ENCODE measurements at places on chromosomes 4 and X. TPM values are rescaled to one million over a fixed set of nuclear protein-coding genes. Genes with fewer than 3 reads are reported as not detected.
A peak's percentile ranks its signal among the peaks of the same experiment; 100 is the strongest.

GRCh38 chr4:47669946-47670345 lies 167.9 kb downstream of the CORIN start:
- H3K4me3 ChIP-seq: no peak overlapping the region
- H3K27ac ChIP-seq: no peak overlapping the region
- no peaks in the 10 kb centered on the region for H3K4me1 ChIP-seq
- no peak for DNase-seq

The TMEM271 gene
- polyA plus RNA-seq: not detected

The TGIF2LX gene
- not detected for polyA plus RNA-seq

The GPR78 gene
- 0.67 TPM for polyA plus RNA-seq

The IGSF1 gene
- polyA plus RNA-seq: 74.6 TPM

GRCh38 chr4:168264903-168265302 lies 53.6 kb downstream of the DDX60 start:
- peak; percentile 78 for DNase-seq
- H3K4me3 ChIP-seq: no peak overlapping the region
- H3K27ac ChIP-seq: peak overlapping the region; percentile 49

DNA sequence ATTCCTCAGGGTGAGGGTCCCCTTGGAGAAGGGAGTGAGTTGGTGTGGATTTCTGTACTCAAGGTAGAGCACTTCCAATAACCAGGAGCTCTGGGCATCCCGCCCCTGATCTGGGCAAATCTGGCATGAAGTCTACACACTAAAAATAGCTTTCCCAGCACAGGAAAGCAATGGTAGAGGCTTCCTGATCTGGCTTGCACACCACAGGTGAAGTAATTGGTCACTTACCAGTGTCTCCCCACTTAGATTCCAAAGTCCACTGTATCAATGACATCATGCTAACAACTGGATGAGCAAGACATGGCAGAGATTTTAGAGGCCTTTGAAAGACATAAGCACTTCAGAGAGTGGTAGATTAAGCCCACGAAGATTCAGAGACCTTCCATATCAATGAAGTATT lies 17.8 kb upstream of the IDS start:
- H3K27me3 ChIP-seq: peaks cover 13% of the 10 kb centered on the region
- no peak overlapping the region for H3K27ac ChIP-seq
- H3K4me3 ChIP-seq: no peak overlapping the region

The RIPPLY1 gene
- 0.35 TPM for polyA plus RNA-seq

DNA sequence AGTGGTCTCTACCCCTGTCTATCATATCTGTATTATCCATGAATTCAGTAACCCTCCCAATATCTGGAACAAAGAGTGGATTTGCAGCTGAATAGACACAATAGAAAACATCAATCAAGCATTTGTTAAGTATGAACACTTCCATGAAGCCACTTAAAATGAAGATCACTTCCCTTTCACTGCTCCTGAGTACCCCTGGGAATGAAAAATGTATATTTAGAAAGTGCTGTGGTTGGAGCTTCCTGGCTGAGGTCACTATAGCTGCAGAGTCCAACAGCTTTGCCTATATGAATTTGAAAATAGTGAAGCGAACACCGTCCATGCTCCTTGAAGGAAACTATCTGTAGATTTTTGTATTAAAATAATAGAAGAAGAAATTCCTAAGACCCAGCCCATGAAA lies 227.0 kb downstream of the DTHD1 start:
- H3K27me3 ChIP-seq: no peaks in the 10 kb centered on the region
- H3K4me1 ChIP-seq: no peaks in the 10 kb centered on the region
- no peak overlapping the region for H3K4me3 ChIP-seq
- peak; percentile 14 for DNase-seq
- H3K36me3 ChIP-seq: no peaks in the 10 kb centered on the region

GRCh38 chrX:47240619-47241018 lies 7.8 kb downstream of the USP11 start:
- peaks cover 54% of the 10 kb centered on the region for H3K36me3 ChIP-seq
- DNase-seq: no peak
- H3K27ac ChIP-seq: no peak overlapping the region
- H3K27me3 ChIP-seq: peaks cover 65% of the 10 kb centered on the region
- peaks cover 8% of the 10 kb centered on the region for H3K4me1 ChIP-seq

DNA sequence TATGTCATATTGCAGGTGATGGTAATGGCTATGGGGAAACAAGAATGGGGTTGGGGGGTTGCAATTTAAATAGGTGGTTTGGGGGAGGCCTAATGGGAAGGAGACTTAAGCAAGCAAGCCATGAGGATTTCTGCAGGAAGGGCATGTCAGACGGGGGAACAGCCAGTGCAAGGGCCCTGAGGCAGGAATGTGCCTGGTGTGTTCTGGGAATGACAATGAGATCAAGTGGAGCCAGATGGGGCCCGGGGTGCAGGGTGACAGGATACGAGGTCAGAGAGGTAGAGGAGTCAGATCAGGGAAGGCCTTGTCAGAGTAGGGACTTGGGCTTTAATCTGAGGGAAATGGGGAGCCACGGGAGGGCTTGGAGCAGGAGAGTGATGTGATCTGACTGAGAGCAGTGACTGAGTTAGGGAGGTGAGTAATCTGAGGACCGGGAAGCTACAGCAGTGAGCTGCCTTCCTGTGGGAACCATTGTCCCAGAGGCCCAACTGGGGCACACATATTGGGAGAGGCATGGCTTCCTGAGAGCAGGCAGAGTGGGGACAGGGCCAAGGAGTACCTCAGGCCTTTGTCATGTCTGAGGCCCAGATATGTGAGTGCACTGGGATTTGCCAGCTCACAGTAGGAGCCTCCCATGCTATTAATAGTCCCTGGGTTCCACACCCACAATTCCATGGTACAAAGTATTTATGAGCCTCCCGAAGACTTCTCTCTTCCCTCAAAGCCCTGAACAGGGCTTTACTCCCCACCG lies 139.8 kb downstream of the BCOR start:
- no peak overlapping the region for H3K4me3 ChIP-seq

DNA sequence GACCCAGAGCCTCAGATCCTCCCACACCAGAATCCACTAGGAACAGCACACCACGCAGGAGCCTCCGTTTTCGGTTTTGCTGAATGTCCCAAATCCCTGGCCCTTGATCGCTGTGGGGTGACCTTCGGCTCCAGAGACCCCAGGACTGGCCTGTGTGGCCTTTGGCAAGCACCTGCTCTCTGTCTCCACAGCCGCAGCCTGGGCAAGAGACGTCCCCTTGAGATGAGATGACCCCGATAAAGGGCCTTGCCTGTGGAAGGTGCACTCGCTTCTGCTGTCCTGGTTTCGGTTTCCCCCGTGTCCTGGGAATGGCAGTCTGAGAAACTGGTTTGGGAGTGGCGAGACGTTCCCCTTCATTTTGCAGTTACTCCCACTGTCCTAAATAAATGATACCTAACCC lies 9.6 kb downstream of the PSAPL1 start:
- no peaks in the 10 kb centered on the region for H3K27me3 ChIP-seq
- no peak overlapping the region for H3K4me3 ChIP-seq
- peaks cover 34% of the 10 kb centered on the region for H3K4me1 ChIP-seq

DNA sequence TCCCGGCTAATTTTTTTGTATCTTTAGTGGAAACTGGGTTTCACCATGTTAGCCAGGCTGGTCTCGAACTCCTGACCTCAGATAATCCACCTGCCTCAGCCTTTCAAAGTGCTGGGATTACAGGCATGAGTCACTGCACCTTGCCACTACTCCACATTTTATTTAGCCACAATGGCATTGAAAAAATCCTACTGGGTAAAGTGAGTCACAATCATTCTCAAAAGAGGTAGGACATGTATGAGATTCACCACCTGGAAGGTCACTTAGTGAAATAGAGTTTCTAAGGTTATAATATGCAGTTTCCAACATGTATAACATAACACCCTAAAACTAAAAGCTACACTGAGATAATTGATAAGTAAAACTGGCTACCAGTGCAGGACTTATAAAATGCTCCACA lies 159.2 kb downstream of the BTC start:
- H3K36me3 ChIP-seq: no peaks in the 10 kb centered on the region
- no peaks in the 10 kb centered on the region for H3K27me3 ChIP-seq
- H3K4me3 ChIP-seq: no peak overlapping the region
- H3K4me1 ChIP-seq: no peaks in the 10 kb centered on the region
- DNase-seq: no peak
- H3K27ac ChIP-seq: no peak overlapping the region

GRCh38 chr4:164215113-164215741 lies 538.7 kb upstream of the SMIM31 start:
- H3K36me3 ChIP-seq: no peaks in the 10 kb centered on the region
- H3K4me3 ChIP-seq: no peak overlapping the region
- no peak for DNase-seq
- no peaks in the 10 kb centered on the region for H3K27me3 ChIP-seq

DNA sequence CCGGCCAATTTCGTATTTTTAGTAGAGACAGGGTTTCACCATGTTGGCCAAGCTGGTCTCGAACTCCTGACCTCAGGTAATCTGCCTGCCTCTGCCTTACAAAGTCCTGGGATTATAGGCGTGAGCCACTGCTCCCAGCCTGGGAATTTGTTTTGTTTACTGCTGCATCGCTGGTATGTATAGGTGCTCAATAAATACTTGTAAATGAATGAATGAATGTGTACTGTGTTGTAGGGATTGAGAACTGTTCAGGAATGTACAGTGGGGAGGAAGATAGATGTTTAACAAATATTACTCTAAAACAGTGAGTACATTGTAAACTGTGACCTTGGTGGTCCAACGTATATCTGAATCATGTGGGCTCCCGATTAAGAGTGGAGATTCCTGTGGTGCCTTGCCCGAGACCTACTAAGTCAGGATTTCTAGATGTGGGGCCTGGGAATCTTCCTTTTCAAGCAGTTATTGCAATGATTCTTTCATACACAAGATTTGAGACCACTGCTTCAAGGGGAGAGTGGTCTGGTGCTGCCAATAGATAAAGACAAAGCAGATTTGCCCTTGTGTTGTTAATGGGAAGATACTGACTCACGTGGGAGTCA lies 41.0 kb downstream of the WWC2 start:
- DNase-seq: no peak
- H3K4me3 ChIP-seq: no peak overlapping the region
- no peaks in the 10 kb centered on the region for H3K27me3 ChIP-seq
- no peaks in the 10 kb centered on the region for H3K36me3 ChIP-seq

GRCh38 chr4:109826719-109827118 lies 1.1 kb upstream of the RRH start:
- peak; percentile 27 for DNase-seq
- no peak overlapping the region for H3K27ac ChIP-seq
- no peaks in the 10 kb centered on the region for H3K27me3 ChIP-seq
- H3K4me1 ChIP-seq: no peaks in the 10 kb centered on the region

- peaks cover 2% of the 10 kb centered on the region for H3K4me1 ChIP-seq
- H3K4me3 ChIP-seq: no peak overlapping the region
- H3K27ac ChIP-seq: no peak overlapping the region
- H3K27me3 ChIP-seq: peaks cover 40% of the 10 kb centered on the region
Measured at GRCh38 chrX:110397339-110397738, 38.7 kb downstream of the RTL9 start.

DNA sequence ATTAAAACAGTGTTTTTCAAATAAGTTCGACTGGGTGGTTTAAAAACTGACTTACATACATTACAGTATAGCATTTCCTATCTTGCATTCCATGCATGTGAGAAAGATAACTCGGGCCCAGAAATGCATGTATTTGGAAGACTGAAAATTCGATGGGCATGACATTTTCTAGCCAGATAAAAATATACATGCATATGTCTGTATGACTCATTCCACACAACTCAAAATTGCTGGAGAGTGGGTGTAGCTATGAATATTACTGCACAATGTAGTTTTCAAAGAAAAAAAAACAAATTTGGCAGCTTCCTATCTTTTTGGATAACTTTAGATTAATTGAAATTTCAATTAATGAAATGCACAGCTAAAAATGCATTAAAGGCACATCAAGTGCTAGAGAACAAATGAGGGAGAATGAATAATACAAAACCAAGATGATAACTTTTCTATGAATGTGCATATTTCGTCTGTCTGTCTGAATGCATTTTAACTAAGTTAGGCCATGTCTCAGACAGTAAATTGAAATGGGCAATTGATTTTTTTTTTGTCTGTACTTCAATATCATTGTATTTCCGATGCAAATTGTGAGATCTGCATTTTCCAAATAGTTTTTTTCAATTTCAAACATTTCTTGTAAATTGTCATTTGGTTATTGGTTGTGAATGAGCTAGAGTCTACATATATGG lies 54.5 kb upstream of the GABRA2 start:
- H3K4me1 ChIP-seq: no peaks in the 10 kb centered on the region
- no peak for DNase-seq
- no peaks in the 10 kb centered on the region for H3K27me3 ChIP-seq
- H3K27ac ChIP-seq: no peak overlapping the region

- peaks cover 4% of the 10 kb centered on the region for H3K4me1 ChIP-seq
- no peaks in the 10 kb centered on the region for H3K36me3 ChIP-seq
- peaks cover 11% of the 10 kb centered on the region for H3K27me3 ChIP-seq
- no peak overlapping the region for H3K4me3 ChIP-seq
- no peak for DNase-seq
Measured at GRCh38 chrX:9671998-9672397, 93.6 kb downstream of the GPR143 start.

DNA sequence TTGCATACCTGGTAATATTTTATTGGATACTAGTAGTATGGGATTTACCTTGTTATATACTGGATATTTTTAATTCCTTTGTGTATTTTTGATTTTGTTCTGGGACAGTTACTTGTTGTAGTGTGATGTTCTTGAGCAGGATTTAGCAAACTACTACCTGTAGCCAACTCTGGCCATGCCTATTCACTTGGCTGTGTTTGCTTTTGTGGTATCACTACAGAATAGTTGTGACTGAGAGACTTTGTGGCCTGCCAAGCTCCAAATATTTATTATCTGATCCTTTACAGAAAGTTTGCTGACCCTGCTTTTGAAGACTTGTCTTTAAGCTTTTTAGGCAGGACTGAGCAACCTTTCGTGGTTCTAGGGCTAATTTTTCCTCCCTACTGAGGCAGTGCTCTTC lies 17.8 kb downstream of the ZCCHC4 start:
- H3K27me3 ChIP-seq: no peaks in the 10 kb centered on the region
- no peak for DNase-seq
- H3K36me3 ChIP-seq: peaks cover 4% of the 10 kb centered on the region
- H3K27ac ChIP-seq: no peak overlapping the region
- no peaks in the 10 kb centered on the region for H3K4me1 ChIP-seq
- no peak overlapping the region for H3K4me3 ChIP-seq

The VCX3B gene
- polyA plus RNA-seq: not detected

The NOX1 gene
- polyA plus RNA-seq: 0.25 TPM

The CT45A2 gene
- not detected for polyA plus RNA-seq

- peaks cover 29% of the 10 kb centered on the region for H3K27me3 ChIP-seq
- no peak overlapping the region for H3K4me3 ChIP-seq
- H3K4me1 ChIP-seq: no peaks in the 10 kb centered on the region
- no peaks in the 10 kb centered on the region for H3K36me3 ChIP-seq
Measured at GRCh38 chrX:107576841-107577240, 51.5 kb upstream of the PRPS1 start.

The SHISA3 gene
- polyA plus RNA-seq: 21.9 TPM

The ADRA2C gene
- polyA plus RNA-seq: 2.9 TPM
